ENCODE measurements at places on chromosomes 11 and 22.

DNA sequence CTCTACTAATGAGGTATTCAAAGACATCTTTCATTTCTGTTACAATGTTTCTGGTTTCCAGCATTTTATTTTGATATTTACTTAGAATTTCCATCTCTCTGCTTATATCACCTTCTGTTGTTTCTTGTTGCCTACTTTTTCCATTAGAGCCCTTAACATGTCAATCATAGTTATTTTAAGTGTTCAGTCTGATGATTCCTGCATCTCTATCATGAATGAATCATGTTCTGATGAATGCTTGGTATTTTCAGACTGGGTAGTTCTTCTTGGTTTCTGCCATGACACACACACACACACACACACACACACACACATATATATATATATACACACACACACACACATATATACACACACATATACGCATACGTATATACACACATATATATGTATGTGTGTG, 486.4 kb upstream of the ISX start:
- no peak for DNase-seq

GRCh38 chr11:44674809-44675208, 52.0 kb upstream of the TSPAN18 start:
- DNase-seq, result no peak

DNA sequence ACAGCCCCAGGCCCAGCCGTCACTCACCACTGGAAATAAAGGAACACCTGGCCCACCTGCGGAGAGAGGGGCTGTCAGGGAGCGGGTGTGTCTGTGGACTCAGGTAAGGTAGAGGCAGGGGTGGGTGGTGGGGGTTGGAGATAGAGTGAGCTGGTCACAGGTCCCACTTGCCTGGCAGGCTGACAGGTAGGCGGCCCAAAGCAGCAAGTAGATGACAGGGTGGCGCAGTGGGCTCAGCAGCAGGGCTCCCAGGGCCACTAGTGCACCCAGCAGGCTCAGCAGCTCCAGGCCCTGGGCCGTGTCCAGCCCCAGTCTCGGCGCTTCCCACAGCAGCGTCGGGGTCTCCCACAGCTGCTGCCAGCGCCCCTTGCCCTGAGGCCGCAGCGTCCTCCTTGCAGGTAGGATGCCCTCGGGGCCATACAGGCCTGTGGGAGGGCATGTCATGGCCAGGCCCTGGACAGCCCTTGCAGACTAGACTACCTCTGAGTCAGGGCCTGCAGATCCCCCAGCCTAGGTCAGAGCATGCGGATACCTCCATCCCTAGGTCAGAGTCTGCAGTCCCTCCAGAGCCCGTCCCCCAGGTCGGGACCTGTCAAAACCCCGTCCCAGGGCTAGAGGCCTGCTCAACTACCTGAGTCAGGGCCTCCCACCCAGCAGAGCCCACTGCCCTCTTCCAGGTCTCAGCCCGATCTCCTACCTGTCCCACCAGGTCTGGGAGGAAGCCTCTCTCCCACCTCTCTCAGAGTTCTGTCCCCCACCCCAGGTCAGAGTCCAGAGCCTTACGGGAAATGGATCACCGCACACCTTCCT, 686 bp downstream of the LMF2 start:
- DNase-seq, result no peak

GRCh38 chr11:79547256-79547655, 106.4 kb upstream of the TENM4 start:
- DNase-seq, result no peak

- DNase-seq, result no peak
These were observed 186.5 kb upstream of the NAV2 start for GRCh38 chr11:19526119-19526518.

GRCh38 chr11:61639816-61640443, 40.3 kb upstream of the DAGLA start:
- no peak for DNase-seq

DNA sequence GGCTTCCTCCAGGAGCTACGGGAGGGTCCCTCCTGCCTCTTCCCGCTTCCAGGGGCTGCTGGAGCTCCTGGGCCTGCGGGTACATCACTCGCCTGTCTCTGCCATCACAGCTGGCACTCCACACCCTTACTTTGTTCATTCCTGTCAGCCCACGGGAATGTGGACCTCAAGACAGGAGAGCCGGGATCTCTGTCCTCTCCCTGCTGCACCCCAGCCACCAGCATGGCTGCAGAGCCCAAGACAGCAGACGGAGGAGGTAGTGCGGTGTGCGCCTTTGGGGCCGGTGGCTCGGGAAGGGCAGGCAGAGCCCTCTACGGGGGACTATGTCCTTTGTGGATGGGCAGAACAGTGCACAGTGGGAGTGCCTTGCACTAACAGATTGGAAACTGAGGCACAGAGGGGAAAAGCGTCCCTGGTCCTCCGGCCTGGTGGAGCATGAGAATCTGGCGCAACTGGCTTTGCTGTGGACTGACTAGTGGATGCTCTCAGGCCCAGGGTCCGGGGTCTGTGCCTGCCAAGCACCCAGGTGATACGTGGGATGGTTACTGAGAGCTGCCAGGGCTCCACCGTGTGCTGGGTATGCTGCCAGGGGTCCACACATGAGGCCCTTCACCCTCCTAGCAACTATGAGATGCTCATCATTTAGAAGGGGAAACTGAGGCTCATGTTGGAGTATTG, 47.3 kb downstream of the IGF2 start:
- DNase-seq, result no peak

GRCh38 chr11:94376841-94377240, 24.4 kb downstream of the GPR83 start:
- no peak for DNase-seq

DNA sequence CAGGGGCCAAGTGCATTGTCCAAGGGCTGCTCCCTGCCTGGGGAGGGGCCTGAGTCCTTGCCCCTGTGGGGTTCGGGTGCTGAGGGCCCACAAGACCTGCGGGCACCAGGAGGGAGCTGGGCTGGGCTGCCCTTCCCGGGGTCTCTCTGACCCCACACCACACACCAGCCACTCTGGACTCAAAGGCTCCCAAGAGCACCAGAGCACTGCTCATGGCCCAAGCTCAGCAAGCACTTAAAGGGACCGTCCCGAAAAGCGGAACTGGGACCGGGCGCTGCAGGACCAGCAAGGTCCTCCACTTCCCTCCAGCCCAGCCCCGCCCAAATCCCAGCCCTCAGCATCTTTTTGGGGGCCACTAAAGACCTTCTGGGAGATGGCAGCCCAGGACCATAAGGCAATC, 5.3 kb downstream of the LSP1 start:
- no peak for DNase-seq

- DNase-seq, result no peak
These were observed 272.1 kb downstream of the FAM76B start for GRCh38 chr11:95517453-95517852.

DNA sequence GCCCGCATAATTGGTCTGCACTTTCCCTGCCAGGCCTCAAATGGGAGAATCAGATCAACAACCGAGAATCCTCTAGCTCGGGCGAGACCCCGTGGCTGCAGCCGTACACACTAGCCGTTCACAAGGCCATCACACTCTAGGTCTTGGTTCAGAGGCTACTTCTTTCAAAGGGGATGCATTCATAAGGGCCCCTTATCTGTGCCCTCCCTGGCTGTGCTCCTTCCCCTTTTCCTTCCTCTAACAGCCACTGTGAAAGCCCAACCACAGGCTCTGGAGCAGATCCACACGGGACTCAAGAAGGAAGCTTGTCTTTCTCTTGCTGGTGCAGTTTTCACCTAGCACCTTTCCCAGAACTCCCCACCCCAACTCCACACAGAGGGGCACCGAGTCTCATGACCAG, 24.5 kb downstream of the SMIM38 start:
- no peak for DNase-seq

GRCh38 chr11:33211580-33211979, 45.6 kb upstream of the HIPK3 start:
- peak; percentile 26 for DNase-seq

DNA sequence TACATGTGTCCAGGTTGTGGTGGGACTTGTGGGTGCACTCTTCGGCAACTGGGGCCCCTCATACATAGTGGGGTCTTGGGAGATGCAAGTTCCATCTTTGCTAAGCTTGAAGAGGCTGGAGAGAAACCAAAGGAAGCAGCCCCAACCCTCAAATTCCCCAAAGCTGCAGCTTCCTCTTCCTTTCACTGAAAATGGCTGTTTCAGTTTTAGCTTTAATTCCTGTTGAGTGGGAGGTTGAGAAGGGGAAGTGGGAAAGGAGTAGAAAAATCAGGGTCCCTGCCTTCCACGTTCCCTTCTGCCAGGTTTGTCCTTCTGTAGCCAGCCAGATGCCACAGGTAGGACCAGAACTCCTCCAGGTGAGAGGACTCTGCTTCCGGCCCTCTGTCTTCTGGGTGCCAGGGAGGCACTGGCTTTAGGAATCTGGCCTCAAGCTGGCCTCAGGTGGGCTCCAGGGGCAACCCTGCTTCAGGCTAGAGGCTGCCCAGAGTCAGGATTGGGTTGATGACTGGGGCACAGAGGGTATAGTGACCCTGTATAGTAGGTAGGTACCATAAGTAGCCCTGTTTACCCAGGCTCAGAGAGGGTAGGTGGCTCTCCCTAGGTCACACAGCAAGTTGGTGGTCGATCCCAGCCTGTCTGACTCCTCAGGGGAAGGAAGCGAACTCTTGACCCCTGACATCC, 16.2 kb downstream of the P2RY6 start:
- DNase-seq, result no peak

- DNase-seq, result no peak
These were observed 3.5 kb downstream of the CHRM4 start for GRCh38 chr11:46387919-46388618.

DNA sequence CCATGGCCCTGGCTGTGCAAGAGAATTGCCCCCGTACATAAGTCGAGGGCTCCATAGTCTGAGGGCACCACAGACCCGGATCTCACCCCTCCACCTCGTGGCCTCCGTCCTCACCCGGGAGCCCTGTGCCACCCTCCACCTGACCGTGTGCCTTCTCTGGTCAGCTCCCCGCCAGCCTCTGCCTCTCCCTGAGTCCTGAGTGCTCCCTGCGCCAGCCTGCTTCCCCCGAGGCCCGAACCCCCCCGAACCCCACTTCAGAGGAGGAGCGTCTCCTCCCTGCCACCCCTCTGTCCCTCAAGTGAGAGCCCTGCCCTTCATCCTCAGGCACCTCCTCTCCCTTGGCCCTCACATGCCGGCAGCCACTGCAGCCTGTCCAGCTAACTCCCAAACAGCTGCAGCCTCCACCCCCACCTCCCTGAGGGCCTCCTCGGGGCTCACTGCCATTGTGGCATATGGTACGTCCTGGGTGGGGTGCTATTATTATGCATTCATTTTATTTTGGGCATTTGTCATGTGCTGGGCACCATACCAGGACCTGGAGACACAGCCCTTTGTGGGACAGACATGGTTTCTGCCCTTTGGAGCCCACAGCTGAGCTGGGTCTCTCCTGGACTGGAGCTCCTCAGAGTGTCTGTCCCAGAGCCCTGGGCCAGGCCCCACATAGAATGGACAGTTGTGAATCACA, 67.2 kb downstream of the MYO7A start:
- no peak for DNase-seq

DNA sequence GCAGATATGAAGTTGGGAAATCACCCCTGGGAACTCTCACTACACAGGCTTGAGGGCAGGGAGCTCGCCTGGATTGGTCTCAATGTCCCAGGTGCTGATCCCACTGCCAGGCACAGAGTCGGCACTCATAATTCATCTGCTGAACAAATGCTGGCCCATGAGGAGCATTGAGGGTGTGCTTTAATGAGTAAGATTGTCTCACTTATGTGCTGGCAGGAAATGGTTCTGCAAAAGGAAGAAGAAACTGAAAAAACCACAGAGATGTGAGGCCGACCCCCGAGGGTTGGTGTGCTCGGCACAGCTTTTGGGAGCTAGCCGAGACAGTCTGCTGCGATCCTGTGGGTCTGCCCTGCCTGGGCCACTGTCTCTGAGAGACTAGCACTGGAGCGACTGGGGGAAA, 9.4 kb downstream of the PLAAT2 start:
- no peak for DNase-seq

GRCh38 chr22:28348613-28349609, 330.7 kb downstream of the TTC28 start:
- no peak for DNase-seq

GRCh38 chr22:20434773-20435172, 2.9 kb downstream of the SCARF2 start:
- DNase-seq, result no peak

DNA sequence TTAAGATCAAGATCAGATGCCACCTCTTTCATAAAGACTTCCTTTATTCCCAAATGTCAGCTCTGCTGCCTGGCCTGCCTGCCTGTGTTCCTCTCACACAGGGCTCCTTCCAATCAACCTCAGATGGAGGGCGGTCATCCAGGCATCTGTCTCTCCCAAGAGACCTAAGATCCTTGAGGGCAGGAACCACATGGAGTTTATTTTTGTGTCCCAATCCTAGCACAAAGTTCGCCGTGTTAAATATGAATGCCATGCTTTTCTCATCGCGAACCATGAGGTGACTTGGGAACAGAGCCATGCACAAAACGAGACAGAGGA, 72.7 kb upstream of the ARFGAP3 start:
- DNase-seq, result no peak

- no peak for DNase-seq
These were observed 892.8 kb downstream of the NTM start for GRCh38 chr11:132263241-132263640.

DNA sequence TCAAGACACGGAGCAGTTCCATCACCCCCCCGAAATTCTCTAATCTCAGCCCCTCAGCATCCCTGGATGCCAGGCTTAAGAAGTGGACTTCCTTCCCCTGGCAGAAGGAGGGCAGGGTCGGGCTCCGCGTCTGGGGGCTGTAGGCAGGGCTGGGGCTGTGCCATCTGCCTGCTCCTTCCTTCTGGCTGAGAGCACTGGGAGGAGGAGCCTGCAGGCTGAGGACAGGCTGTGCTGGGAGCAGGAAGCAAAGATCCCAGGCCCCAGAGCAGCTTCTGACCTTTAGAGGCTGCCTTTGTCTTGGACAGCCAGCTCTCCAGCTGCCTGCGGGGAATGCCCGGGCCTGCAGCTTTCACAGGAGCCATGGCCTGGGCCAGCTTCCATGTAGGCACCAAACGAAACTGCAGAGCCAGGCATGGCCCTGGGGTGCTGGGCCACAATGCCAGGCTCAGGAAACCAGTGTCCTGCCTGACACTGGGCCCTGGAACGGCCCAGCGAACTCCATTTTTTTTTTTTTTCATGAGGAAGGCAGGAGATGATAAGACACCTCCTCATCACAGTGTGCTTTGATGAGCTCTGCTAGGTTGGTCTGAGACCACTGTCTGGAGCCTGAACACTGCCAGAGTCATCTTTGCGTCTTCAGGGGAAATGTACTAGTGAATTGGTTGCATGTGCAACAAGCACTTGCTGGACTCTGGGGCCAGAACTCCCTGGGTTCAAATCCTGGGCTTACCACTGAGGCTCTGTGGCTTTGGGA, 67.9 kb downstream of the MCM5 start:
- DNase-seq, result no peak

Data from HuH-7 (cell line).